NCI-H82 (cell line): ENCODE measurements at places on chromosomes 7 and 10.

- DNase-seq = no peak
Measured at GRCh38 chr7:154868921-154869320, 134.0 kb downstream of the PAXIP1 start.

GRCh38 chr7:134289423-134289822 is 27.3 kb downstream of the SLC35B4 start:
- DNase-seq = no peak

- DNase-seq = no peak
Measured at GRCh38 chr10:91768123-91768522, 30.1 kb upstream of the TNKS2 start.

DNA sequence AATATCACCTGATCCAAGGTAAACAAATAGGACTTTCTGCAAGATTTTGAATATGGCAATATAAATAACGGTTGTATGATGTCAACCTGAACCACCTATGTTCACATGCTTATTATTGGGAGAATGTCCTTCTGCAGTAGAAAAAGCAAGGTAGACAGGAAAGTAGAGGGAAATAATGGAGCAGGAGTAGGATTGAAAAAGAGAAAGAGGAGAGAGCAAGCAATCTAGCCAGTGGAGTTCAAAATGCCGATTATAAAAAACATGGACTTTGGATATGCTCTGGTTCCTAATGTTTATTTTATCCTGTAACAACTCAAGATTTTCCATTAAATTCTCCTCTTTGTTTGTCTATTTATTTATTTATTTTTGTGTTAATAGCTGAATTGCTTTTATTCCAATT is 878.0 kb upstream of the KCND2 start:
- no peak for DNase-seq

GRCh38 chr10:104578671-104579070 is 62.4 kb upstream of the SORCS3 start:
- no peak for DNase-seq

DNA sequence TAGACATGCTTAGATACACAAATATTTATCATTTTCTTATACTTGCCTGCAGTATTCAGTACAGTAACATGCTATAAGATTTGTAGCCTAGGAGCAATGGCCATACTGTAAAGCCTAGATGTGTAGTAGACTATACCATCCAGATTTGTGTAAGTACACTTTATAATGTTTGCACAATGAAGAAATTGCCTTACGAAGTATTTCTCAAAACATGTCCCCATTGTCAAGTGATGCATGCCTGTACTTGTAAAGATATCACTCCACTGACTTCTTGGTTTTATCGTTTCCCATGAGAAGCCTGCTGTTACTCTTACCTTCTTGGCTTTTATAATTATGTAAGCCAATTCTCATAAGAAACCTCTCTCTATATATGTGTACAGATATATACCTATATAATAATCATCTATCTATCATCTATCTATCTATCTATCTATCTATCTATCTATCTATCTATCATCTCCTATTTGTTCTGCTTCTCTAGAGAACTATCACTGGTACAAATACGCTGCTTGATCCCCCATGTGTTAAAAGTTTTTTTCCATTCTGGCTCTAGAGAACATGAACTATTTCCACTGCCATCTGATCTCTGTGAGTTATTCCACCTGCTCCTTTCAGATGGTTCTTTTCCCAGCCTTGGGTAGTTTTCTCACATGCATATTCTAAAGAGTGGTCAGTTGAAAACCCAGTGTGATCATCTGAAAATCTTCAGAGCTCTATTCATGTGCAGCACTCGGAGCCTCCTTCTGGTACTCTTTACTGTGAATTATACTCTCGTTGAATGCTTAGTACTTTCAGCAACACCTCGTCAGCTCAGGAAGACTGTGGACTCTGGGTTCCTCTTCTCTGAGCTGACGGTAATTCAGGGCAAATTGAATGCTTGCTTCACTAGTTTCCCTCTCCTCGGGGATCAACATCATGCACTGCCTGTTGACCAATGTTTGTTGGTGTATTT is 14.5 kb upstream of the VCL start:
- DNase-seq = no peak

DNA sequence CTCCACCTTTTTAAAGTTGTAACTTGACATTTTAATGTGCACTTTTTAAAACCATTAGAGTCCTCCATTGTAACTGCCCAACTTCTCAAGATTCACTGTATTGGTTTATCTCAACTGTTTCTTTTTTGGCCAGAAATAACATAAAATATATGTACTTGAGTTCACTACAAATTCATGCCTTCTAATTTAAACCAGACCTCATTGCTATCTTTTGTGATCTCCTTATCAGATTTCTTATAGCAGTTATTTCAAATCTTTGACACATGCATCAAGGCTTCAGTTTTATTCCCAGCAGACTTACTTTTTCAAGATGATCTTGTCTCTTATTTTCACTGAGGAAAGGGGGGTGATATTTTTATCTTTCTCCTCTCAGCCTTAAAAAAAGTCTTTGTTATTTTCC is 154.3 kb downstream of the PHF14 start:
- no peak for DNase-seq

- no peak for DNase-seq
Measured at GRCh38 chr7:47074702-47075153, 507.2 kb downstream of the TNS3 start.

- DNase-seq = no peak
Measured at GRCh38 chr7:111958431-111958830, 247.8 kb downstream of the DOCK4 start.

- DNase-seq = no peak
Measured at GRCh38 chr10:15122477-15123030, 25.4 kb downstream of the RPP38 start.

DNA sequence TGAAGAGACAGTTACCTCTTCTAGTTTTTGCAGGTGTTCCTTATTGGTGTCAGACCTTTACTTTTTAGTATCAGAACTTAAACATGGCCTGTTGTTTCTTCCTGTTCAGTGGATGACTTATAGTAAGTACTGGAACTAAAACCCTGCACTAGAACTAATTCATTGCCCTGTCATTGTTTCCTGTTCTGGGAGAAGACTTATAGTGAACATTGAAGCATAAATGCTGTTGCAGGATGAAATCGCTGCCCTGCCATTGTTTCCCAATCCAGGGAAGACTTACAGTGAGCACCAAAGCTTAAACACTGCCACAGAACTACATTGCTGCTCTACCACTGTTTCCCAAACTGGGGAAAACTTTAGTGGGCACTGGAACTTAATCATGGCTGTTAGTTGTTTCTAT is 13.1 kb downstream of the IPMK start:
- DNase-seq = no peak

GRCh38 chr10:122864901-122865300 is 14.5 kb downstream of the FAM24B start:
- no peak for DNase-seq

GRCh38 chr10:83987216-83987615 is 152.1 kb upstream of the GHITM start:
- DNase-seq = no peak

DNA sequence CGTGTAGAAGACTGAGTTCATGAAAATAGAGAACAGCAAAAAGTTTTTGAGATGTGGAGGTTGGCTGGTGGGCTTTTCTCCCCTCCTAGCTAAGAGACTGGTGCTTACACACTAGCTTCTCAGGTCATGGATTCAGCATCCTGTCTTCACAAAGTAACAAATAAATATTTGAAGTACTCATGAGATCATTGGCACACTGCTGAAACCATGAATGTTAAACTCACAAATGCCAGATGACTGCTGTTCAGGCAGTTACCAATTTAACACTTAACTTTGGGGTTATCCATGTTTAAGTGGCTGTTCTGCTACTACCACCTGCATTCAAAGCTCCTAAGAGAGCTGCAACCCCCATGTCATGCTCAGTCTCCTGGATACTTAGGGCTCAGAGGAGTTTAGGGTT is 119.0 kb upstream of the BET1 start:
- DNase-seq = no peak

GRCh38 chr7:138481447-138482380 is 21.7 kb downstream of the TRIM24 start:
- DNase-seq = no peak

- DNase-seq = peak; percentile 72
Measured at GRCh38 chr7:82044497-82045080, 274.7 kb upstream of the HGF start.

DNA sequence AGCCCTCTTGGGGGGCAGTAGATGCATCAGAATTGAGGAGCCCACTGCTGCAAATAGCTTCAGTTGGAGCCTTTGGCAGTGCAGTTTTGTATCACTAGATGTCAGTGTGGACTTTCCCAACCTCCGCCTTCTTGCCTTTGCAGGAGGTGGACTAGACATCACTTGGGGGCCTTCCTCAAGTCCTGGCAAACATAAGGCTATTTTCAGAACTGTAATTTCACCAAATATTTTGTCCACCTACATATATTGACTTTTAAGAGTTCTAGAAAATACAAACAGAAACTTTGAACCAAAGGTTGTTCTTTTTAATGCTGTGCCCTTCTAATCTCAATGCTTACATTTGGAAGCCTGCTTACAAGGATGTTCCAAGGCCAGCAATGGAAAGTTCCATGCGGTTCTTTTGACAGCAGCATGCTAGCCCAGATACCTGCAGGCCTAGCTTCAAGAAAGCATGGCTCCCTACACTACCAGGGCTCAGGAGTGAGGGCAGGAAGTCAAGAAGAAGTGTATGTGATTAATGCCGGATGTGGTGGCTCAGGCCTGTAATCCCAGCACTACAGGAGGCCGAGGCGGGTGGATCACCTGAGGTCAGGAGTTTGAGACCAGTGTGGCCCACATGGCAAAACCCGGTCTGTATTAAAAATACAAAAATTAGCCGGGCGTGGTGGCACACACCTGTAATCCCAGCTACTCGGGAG is 8.0 kb upstream of the ZNRF2 start:
- DNase-seq = peak; percentile 81
